ENCODE measurements at places on chromosomes 7 and 10.

- no peak for DNase-seq
Observed at GRCh38 chr7:18890885-18891621, 226.4 kb downstream of the TWIST1 start.

DNA sequence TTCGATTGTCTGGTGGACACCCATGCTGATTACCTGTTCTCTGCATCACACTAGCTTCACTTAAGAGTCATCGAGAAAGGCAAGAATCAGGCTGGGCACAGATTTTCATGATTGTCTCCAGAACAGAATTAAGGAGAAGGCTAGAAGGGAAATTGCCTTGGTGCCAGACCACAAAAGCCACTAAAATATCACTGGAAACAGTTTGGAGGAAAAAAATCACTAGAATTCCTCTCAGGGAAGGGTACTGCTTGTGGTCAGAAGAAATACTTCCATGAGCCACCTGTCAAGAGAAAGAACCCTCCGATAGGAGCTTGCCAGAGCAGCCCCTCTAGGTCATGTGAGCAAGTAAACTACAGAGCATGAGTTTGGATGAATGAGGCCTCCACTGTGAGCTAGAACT is 269.3 kb upstream of the TEX47 start:
- DNase-seq: no peak

DNA sequence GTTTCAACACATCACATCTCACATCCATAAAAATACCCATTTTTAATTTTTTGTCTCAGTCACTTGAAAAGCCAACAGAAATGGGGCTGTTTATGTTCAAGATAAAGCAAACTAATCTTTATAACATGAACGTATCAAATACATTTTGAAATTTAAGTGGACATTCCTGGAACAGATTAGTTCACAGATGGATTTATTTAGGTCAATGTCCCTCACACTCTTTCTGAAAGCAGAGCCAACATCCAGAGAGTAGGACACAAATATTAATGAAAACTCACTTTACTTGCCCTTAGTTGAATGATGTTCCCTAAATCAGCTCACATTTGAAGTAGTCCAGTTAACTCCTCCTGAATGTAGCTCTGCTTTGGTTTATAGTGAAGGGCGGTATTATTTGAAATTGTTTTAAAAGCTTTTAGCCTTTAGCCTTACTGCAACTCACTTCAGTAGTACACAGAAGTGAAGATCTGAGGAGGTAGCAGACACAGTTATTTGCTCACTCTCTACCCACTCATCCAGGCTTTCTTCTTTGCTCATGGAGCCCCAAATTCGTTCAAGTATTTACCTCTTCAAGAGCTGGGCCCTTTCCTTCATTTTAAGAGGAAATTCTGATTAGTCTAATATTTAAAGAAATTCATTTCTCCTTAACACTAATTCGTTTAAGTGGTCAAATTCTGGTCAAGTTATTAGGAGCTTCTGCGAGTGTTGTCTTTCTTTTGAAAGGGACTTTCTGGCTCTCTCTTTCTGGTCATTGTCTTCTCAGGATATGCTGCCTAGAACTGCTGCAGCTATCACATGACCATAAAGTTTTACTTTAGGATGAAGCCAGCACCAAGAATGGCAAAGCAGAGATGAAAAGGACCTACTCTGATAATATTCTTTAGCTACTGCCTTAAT is 180.6 kb upstream of the AGR3 start:
- no peak for DNase-seq

DNA sequence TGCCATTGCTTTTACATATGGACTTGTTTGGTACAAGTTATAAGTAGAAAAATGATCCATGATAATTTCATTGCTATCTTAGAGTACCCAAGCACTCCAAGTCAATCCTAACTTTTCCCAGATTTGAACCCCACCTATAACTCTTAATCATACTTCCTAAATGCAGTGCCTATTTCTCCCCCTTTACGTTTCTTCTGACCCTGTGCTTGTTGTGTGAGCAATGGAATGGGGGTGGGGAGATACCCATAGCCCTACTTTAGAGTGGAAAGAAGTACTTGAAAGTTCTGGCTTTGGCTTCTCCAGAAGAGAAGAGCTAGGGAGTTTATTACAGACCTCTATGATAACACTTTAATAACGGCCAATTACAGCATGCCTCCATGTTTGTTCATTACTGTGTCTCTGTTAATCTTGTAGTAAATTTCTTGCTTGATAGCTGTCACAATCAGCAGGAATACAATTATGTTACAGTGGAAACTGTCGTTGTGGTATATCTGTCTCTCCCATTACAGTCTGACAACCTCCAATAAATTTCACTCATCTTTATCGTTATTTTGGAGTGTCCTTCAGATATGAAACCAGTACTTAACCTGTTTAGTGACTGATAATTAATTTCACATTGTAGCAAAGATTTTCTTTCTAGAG is 34.0 kb downstream of the CNPY1 start:
- DNase-seq: no peak

- DNase-seq: no peak
Observed at GRCh38 chr10:75008952-75009351, 102.5 kb upstream of the SAMD8 start.

DNA sequence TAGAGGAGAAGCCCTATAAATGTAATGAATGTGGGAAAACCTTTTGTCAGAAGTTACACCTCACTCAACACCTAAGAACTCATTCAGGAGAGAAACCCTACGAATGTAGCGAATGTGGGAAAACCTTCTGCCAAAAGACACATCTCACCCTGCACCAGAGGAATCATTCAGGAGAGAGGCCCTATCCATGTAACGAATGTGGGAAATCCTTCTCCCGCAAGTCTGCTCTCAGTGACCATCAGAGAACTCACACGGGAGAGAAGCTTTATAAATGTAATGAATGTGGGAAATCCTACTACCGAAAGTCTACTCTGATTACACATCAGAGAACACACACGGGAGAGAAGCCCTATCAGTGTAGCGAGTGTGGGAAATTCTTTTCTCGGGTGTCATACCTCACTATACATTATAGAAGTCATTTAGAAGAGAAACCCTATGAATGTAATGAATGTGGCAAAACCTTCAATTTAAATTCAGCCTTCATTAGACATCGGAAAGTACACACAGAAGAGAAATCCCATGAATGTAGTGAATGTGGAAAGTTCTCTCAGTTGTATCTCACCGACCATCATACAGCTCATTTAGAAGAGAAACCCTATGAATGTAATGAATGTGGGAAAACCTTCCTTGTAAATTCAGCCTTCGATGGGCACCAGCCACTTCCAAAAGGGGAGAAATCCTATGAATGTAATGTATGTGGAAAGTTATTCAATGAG is 18.9 kb downstream of the RBAK start:
- no peak for DNase-seq

GRCh38 chr7:138892812-138893211 is 88.4 kb downstream of the KIAA1549 start:
- DNase-seq: no peak

DNA sequence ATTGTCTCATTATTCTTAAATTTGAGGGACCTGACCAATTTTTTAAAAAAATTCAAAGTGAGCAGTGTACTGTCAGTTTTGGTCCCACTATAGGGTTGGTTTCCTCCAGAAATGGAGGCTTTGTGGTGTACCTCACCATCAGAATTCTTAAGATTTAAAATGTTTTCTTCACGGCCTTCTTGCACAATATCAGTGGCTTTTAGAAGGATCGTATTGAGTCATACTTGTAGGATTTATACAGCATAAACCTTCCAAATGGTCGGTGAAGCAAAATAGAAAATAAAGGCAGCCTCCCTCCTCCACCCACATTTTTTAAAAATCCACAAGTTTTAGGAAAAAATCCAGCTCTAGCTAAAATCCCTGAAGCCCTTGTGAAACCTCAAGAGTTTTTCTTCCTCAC is 126.4 kb downstream of the RNLS start:
- no peak for DNase-seq

GRCh38 chr10:120480848-120481247 is 23.8 kb downstream of the PLPP4 start:
- no peak for DNase-seq

GRCh38 chr7:98997846-98998245 is 119.5 kb downstream of the TRRAP start:
- DNase-seq: no peak

- no peak for DNase-seq
Observed at GRCh38 chr7:70006261-70006920, 408.1 kb downstream of the AUTS2 start.

DNA sequence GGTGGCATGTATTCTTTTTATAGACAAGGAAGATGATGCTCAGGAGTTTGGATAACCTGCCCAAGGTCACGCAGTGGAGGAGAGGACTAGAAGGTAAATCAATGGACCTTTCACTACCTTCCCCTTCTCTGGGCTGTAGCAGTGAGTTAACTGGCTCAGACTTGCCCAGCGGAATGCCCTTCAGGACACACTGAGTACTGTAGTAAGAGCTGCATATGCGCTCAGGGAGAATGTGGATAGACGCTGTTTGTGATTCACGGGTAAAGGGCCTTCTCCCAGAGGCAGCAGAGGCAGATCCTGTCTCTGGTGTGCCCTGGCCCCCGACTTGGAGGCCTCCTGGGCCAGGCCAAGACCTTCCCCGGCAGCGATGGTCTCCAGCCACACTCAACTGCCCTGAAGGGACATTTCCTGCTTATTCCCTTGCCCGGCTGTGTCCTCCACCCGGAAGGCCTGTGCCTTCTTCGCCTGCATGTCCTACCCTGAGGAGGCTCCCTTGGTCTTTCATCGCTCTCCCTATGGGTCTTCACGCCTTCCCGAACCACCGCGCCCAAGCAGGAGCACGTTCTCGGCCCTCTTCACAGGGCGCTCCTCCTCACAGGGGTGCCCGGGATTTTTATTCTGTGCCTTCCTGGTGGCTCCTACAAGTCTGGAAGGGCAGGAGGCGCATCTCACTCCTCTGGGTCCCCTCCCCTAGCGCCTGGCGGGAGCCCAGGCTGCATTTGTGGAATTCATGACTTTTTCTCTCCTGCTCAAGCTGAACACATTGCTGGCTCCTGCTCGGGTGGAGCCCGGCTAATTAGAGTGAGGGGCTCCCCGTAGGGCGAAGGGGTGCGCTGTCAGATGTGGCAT is 1.8 kb upstream of the IKZF1 start:
- DNase-seq: no peak

DNA sequence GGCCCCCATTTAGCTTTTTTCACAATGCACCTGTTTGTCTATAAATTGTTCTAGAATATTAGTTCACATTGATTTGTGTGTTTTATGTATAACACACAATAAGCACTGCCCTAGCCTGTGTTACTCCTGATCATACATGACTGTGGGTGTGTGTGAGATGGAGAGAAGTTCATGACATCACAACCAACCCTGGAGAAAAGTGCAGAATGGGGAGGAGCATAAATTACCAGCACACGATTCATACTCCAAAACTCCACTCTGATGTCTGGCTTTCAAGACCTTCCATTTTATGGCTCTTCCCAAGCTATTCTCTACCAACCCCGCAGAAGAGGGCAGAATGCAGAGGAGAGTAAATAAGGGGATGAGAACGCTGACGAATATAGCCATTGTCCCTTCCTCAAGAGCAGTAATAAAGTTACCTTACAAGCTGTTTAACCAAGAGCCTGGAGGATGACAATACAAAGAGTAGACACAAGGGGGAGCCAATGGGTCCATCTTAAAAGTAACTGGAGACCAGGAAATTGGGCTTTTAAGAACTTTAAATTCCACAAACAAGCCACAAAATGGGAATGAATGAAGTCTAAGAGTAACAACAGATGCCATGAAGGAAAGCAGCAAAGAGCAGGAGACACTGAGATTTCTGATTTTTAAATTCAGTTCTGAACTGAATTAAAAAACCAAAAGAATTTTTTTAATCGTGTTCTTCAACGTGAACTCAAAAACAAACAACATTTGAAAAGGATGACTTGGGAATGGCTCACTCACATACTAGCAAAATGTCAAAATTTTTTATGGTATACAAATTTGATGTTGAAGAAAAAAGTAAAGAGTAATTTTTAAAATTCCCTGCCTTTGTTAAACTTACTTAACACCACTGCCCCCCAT is 159.6 kb downstream of the PARD3 start:
- DNase-seq: no peak

DNA sequence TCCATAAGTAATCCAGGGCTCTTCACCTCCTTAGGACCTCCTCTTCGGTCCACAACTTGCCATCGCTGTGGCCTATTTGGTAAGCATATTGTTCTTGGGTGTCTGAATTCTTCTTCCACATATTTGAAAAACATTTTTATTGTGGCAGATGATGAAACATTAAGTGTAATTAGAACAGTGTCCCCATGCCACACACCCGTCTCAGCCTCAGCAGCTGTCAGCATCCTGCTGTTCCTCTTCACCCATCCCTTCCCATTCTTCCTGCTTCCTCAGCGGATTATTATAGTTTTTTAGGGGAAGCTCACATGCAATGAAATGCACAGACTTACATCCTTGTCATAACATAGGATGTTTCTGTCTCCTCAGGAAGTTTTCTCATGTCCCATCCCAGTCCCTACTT is 20.1 kb downstream of the TDRD1 start:
- no peak for DNase-seq

- DNase-seq: no peak
Observed at GRCh38 chr7:46651070-46651469, 730.0 kb upstream of the IGFBP3 start.

- DNase-seq: no peak
Observed at GRCh38 chr10:118835682-118836326, 81.0 kb upstream of the CACUL1 start.

- no peak for DNase-seq
Observed at GRCh38 chr10:54667136-54667535, 133.9 kb downstream of the PCDH15 start.

DNA sequence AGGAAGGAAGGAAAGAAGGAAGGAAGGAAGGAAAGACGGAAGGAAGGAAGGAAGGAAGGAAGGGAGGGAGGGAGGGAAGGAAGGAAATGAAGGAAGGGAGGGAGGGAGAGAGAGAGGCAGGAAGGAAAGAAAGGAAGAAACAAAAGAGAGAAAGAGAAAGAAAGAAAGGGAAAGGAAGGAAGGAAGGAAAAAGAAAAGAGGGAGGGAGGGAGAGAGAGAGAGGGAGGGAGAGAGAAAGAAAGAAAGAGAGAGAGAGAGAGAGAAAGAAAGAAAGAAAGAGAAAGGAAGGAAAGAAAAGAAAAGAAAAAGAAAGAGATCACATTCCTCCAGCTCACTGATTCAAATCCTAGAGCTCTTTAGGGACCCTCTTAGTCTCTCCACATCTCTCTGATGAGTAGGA is 24.7 kb downstream of the ELN start:
- DNase-seq: no peak

GRCh38 chr10:66837335-66837734 is 88.5 kb upstream of the LRRTM3 start:
- DNase-seq: no peak

DNA sequence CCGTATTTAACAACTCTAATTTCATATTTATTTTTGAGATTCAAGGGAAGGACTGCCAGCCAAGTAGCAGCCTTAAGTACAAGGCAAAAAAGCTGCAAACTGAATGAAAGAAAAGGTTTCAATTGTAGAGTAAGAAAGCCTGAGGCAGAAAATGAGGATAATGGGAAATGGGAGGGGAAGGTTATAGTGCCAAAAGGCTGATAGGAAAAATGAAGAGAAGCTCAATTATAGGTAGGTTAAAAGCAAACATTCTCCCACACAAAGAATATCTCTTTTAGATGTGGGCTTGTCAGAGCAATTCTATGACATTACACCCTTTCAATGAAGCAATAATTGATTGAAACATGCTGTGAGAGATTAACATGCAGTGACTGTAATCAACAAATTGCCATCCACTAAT is 175.3 kb downstream of the RAPGEF5 start:
- DNase-seq: no peak

- no peak for DNase-seq
Observed at GRCh38 chr7:39681887-39682441, 58.6 kb downstream of the RALA start.

GRCh38 chr7:48096273-48096672 is 7.2 kb downstream of the UPP1 start:
- DNase-seq: no peak

GRCh38 chr10:43282881-43283280 is 16.0 kb upstream of the RASGEF1A start:
- DNase-seq: no peak
